Mesenchymal stem cell (in vitro differentiated cells and primary cell): ENCODE measurements at places on chromosomes 16 and 17.
A peak's percentile ranks its signal among the peaks of the same experiment; 100 is the strongest.

- DNase-seq = no peak
Measured at GRCh38 chr17:79463421-79464317, 147.2 kb downstream of the RBFOX3 start.

GRCh38 chr16:12276576-12276975 is 300.0 kb downstream of the SNX29 start:
- no peak for DNase-seq

DNA sequence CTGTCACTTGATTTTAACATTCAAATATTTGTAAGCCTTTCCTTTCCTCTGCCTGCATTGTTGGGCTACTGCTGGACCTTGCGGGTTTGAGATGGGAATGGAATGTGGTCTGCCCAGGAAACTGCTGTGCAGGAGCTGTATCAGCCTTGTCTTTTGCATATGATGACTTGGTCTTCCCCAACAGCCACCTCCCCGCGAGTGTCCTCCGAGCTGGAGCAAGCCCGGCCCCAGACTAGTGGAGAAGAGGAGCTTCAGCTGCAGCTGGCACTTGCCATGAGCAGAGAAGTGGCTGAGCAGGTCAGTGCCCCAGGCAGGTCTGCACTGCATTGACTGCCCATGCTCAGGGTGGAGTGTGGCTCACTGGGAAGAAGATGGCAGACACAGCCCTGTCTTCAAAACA is 52.8 kb downstream of the B9D1 start:
- DNase-seq = no peak

DNA sequence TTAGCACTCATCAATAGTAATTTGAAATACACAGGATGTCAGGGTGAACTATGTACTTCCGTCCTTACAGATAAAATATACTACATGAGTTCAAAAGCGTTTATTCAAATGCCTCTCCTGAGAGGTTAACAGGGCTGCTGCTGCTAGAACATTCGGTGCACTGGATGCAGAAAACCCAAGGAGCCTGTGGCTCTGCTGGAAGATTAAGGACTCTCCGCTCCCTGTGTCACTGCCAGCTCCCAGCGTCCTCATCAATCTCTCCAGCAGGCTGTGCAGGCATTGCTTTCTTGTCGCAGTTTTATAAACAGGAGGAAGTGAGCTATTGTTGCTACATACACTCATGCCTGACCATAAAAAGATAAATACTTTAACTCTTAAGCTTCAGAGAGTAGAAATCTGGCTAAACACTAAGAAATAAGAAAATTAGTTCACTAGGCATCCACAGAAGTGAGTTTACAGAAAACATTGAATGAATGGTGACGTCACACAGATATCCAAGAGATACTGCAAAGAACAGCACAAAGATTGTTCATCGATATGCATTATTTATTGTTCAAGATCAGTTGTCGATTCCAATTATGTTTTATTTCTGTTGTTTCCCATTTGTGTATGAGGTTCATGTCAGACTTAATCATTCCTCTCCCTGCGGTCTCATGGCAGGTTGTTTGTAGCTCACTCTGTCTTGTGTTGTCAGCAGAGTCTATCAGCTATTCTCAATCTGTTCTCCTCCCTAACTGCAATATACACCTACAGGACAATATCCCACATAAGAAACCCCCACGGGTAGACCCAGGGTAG is 127.9 kb upstream of the MON1B start:
- DNase-seq = peak; percentile 43

DNA sequence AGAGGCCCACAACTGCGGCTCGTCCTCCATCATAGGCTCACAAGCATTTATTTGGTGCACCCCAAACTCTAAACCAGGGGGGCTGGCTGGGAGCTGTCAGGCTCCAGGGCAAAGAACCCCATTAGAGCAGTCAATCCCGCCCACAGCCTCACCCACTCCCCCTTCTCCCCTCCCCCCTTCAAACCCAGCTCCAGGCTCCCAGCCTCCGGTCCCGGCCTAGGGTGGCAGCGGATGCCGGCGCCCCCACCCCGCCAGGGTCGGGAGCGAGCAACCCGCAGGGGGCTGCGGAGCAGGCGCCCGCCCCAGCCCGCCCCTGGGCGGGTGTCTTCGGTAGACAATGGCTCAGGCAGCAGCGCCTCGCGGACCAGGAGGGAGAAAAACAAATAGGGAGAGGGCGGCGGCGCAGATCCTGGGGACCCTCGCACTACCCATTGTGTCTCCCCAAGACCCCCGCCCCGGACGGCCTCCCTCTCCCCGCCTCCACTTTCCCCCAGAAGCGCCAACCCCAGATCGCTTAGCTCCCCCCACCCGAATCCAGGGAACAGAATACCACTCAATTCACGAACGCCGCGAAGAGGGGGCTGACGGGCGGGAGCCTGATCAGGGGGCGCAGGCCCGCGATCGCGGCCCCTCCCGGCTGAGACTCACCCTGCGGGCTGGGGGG is 572 bp downstream of the FAM171A2 start:
- peak; percentile 14 for DNase-seq

DNA sequence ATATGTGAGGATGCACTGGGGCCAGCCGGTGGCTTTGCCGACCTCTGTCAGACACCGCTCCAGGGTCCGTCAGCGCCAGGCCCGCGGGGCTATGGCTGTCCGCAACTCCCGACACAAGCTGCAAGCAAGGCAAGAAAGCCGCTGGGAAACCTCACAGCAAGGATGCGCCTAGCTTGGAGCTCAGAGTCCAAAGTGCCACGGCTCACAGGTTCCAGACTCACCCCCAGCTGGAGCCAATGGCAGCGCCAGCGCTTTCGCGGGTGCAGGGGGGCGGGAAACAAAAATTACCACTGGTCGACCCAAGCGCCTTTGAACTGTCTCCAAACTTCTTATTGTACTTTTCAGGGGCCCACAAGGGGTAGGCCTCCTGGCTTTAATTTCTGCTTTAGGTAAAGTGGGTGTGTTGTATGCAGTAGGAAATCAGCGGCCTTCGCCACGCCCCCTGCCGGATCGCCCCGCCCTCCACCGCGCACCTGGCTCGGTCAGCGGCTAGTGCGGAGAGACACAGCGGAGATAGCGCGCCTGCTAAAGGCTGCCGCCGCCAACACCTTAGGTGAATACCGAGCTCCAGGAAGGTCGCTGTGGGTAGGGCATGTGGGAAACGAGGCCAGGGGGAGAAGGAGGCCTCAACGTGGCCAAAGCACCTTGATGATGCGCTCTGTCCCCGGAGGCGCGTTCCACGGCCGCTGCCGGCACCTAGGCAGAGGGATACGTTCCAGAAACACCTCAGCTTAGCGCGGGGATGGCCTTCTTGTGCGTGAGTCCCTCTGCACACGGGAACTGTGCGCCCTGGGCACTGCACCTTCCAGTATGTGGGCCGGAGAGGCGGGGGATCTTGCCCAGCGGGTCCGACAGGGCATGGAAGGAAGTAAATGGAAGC is 61.0 kb upstream of the RBL2 start:
- no peak for DNase-seq

- no peak for DNase-seq
Measured at GRCh38 chr17:63722403-63722802, 19.2 kb downstream of the STRADA start.

- DNase-seq = peak; percentile 21
Measured at GRCh38 chr17:42908872-42909700, 8.5 kb downstream of the G6PC1 start.

GRCh38 chr16:12272264-12272663 is 295.7 kb downstream of the SNX29 start:
- no peak for DNase-seq

DNA sequence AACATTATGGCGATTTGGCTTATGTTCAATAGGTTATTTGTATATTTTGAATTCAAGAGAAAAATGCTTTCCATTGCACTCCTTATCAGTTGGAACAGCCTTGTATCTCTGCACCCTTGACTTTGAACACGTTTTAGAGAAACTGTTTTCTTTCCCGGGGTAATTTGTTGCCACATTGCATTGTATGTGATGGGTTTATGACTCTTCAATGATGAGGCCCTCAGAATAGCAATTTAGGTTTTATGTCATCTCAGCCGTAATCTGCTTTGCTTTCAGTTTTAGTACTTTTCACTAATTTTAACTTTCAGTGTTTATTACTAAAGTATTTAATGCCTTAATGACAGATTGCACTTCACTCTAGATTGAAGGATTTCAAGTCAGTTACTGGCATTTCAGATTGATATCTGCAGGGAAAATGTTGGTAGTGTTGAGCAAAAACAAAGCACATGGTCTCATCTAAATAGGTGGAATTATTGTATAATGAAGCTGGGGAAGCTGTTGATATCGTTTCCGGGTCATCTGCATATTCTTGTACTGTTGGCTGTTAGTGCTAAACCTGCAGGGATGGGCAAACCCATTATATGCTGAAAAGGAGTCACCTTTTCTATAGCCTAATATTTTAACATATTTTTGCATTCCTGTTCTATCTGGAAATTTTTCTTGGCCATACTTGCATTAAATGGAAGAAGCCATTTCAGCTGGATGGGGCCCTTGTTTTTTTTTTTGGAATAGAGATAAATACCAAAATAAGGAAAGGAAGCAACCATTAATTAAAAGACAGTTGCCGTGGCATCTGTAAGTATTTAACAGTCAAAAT is 2.0 kb downstream of the LUC7L3 start:
- DNase-seq = peak; percentile 25

- no peak for DNase-seq
Measured at GRCh38 chr16:27332105-27332504, 18.3 kb downstream of the IL4R start.

DNA sequence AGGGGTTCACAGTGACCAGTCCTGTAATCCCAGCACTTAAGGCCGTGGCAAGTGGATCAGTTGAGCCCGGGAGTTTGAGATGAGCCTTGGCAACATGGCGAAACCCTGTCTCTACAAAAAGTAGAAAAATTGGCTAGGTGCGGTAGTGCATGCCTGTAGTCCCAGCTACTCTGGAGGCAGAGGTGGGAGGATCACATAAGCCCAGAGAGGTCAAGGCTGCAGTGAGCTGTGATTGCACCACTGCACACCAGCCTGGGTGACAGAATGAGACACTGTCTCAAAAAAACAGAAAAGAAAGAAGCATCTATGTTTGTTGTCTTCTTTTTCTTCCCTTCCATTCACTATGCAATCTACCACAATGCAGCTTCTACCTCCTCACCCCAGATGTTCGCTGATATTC is 151.9 kb upstream of the RBL2 start:
- no peak for DNase-seq

DNA sequence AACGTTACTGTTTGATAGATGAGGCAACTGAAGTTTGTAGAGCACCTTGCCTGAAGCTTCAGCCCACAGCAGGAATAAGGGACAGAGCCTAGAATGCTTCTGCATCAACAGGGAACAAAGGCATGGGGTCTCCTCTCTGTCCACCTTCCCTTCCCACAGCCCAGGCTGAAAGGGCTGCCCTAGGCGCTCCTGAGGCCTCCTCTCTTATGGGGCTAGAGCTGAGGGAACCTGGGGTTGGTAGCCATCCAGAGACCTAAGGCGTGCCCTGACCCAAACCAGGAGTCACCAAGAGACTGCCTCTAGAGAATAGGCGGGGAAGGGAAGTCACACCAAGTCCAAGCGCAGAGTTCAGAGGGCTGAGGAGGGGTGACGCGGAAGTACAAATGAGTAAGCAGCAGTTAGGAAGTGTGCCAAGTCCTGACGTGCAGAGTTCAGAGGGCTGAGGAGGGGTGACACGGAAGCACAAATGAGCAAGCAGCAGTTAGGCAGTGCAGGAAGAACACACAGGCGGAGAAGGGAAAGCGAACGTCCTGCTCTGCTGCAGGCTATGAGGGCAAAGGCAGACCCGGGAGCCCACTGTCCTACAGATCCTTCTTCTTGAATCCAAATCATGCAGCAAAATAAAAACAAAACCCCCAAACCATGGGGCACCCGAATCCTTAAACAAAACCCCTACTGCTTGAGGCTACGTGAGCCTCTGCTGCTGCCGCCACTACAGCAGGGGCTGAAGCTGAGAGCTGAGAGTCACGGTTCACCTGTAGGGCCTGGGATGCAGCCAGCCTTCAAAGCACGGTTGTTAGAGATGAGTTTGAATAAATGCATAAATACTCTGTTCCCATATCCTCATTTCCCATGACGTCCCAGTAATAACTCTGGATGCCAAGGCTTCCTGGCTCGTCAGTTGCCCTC is 2.7 kb upstream of the SPG7 start:
- DNase-seq = peak; percentile 98

GRCh38 chr16:11164482-11165270 is 91.3 kb downstream of the SOCS1 start:
- DNase-seq = peak; percentile 54

GRCh38 chr16:54926166-54926838 is 4.4 kb upstream of the IRX5 start:
- DNase-seq = peak; percentile 18

DNA sequence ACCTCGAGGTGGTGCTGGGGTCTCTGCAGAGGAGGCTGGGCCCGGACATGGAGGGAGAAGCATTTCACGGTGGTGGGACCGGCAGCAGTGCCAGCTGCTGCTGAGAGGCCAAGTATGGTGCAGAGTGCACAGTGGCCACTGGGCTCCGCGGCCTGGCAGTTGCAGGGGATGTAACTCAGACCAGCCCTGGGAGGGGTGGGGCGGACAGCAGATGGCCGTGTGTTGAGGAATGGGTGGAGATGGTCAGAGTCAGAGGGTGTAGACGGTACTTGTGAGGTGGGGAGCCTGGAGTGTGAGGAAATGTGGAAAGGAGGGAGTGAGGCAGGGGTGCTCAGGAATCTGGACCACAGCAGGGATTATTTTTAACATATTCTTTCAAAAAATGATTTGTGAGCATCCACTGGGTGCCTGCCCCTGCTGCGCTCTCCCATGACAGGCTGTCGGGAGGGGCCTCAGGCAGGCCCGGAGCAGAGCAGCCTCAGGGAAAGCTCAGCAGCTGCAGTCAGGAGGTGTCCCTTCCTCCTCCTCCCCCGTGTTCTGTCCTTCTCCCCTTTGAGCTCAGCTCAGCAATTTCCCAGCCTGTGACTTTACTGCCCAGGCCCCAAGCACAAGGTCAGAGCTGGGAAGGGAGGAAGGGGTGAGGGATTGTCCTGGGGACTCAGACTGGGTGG is 113.1 kb downstream of the RAP1GAP2 start:
- DNase-seq = no peak

DNA sequence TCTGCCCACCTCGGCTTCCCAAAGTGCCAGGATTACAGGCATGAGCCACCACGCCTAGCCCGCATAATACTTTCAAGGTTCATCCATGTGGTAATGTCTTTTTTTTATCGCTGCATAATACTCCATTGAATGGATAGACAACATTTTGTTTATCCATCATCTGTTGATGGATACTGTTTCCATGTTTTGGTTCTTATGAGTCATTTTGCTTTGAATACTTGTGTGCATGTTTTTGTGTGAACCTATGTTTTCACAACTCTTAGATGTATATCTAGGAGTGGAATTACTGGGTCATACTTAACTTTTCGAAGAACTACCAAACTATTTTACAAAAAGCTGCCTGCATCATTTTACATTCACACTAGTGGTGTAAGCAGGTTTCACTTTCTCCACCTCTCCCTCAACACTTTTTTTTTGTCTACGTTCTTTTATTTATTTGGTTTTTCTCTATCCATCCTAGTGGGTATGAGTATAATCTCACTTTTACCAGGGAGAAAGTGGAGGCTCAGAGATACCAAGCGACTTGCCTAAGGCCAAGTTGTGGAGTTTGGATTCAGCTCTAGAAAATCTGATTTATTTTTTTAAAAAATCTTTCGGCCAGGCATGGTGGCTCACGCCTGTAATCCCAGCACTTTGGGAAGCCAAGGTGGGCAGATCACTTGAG is 151.2 kb downstream of the CMIP start:
- DNase-seq = peak; percentile 87
